ENCODE measurements at places on chromosomes 7 and 10.
A peak's percentile ranks its signal among the peaks of the same experiment; 100 is the strongest.

- DNase-seq, result no peak
These were observed 69.8 kb upstream of the DGKI start for GRCh38 chr7:137916564-137916963.

GRCh38 chr10:131258256-131258655 is 53.3 kb downstream of the TCERG1L start:
- no peak for DNase-seq

DNA sequence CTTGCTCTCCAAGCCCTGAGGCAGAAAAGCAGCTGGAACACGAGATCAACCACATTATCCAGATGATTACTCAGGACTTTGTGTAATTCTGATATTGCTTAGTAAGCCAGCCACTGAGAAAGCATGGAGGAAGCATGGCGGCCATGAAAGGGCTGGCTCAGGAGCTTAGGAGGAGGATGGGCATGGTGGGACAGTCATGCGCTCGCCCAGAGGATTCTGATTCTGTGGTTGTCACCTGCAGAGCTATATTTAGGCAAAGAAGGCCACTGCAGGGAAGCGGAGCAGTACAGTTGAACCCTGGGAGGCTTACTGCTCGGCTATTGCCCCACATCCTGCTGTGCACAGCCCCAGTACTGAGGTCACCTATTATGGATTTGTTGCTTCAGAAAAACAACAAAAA is 128.8 kb upstream of the DNAJB12 start:
- DNase-seq, result peak; percentile 1

GRCh38 chr10:114726820-114727271 is 68.8 kb upstream of the ABLIM1 start:
- DNase-seq, result no peak

- no peak for DNase-seq
These were observed 49.1 kb downstream of the SHH start for GRCh38 chr7:155763122-155763521.

DNA sequence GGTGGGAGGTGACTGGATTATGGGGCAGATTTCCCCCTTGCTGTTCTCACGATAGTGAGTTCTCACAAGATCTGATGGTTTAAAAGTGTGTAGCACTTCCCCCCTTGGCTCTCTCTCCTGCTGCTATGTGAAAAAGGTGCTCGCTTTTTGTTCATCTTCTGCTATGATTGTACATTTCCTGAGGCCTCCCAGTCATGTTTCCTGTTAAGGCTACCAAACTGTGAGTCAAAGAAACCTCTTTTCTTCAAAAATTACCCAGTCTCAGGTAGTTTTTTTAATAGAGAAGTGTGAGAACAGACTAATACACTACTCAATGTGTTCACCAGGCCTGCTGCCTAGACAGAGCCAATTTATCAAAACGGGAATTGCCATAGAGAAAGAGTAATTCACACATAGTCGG is 49.7 kb downstream of the SDHAF3 start:
- DNase-seq, result no peak

DNA sequence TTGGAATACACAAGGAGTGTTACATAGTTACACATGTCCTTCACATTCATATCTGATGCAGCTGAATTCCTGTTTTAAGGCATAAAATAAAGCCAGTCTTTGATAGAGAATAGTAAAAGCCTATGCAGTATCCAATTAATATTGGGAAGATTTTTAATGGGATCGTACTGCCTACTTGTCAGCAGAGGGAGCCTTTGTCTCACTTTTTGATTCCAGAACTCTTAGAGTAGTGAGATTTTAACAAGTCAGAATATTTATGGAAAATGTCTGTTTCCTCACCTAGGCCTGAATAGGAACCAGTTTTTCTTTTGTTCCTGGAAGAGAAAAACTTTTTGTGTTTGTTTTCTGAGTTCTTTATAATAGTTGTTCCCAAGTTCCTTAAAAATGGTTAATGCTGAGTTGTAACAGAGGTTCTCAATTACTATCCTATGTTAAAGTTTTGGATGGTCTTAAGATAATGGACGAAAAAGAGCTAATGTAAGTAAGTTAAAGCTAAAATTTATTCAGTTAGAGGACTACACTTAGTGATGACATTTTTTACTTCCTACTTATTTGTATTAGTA is 114.0 kb downstream of the BBS9 start:
- DNase-seq, result no peak

- DNase-seq, result no peak
These were observed 19.6 kb upstream of the TLX1 start for GRCh38 chr10:101111547-101111946.

DNA sequence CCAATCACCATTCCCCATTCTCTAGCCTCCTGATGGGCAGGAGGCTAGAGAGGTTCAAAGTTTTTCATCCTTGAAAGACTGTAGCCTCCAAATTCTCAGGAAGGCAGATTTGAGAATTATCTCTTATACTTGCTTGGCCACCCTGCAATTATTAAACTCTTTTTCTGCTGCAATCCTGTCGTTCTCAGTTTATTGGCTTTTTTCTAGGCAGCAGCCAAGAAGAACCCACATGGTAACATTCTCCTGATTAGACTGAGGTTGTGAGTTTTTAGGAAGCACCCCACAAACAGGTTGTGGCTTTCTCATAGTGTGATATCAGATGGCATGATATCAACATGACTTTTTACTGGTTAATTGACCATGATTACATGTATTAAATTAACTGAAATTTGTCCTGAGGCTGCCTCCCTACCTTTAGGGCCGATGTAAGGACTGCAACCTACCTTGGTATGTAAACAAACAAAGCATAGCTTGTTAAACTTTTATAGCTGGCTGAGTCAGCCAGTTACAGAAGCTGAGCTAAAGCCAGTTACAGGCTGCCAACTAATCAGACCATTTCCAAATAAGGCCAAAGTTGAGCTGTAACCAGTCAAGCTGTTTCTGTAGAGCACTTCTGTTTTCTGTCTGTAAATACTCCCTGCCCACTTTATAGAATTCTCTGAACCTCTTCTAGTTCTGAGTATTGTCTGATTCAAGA is 3.2 kb upstream of the ZNF248 start:
- DNase-seq, result no peak

DNA sequence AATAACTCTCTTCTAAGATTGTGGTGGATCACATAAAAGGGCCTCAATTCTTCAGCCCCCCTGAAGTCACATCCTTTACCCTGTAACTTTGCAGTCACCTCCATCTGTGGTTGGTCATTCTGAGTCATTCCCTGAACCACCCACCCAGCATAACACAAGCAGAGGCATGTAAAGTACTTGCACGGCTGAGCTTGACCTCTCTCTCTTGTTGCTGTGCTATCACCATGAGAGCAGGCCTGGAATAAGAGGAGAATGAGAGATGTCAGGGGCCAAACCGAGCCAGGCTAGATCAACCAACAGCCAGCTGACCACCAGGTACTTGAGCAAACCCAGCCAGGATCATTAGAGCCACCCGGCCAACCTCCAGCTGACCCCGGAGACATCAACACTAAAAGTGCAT is 13.5 kb upstream of the STK17A start:
- no peak for DNase-seq

DNA sequence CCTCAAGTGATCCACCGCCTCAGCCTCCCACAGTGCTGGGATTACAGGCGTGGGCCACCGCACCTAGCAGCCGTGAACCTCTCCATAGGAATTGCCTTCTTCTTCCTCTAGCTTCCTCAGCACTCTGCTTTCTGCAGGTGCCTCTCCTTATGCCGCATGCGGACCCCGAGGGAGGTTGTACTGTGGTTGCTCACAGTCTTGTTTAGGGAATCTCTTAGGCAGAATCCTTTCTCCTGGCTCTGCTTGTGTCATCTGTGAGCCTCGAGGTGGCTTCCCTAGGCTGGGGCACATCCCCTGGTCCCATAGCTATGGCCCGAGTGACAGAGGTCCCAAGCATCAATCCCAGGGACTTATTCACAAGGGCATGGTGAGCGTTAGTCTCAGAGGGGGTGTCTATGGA is 33.2 kb upstream of the GIMAP8 start:
- no peak for DNase-seq

DNA sequence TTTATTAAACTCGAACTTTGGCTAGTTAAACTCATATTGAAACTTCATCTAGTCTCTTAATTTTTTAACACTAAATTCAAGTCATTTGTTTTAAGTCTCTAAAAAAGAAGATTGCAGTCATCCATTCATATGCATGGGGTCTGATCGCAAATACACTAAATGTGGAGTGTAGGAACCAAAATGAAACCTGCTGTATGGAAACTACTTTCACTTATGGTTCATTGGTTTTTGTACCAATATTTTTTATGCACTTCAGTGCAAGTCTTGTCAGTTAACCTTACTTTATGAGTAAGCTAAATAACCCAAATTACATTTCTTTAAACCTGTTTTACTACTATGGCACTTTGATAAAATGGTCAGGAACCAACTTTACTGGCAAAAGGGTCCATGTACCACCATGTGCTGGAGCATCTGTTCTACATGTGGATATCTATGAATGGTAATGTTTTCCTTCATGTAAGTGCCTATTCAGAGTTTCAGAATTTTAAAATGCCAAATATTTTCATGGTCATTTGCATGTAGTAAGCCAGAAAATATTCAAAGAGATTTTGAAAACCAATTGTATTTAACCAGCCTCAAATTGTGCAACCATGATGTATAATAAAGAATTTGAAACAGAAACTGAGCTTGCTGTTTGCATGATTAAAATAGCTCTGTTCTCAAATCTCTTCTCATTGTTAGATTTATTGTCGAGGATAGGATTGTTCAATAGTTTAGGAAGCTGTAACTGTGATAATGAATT is 7.6 kb upstream of the SUPV3L1 start:
- no peak for DNase-seq
